ENCODE measurements at places on chromosomes 13 and 19.

GRCh38 chr13:81197966-81198365 lies 857.0 kb upstream of the SPRY2 start:
- DNase-seq = no peak

DNA sequence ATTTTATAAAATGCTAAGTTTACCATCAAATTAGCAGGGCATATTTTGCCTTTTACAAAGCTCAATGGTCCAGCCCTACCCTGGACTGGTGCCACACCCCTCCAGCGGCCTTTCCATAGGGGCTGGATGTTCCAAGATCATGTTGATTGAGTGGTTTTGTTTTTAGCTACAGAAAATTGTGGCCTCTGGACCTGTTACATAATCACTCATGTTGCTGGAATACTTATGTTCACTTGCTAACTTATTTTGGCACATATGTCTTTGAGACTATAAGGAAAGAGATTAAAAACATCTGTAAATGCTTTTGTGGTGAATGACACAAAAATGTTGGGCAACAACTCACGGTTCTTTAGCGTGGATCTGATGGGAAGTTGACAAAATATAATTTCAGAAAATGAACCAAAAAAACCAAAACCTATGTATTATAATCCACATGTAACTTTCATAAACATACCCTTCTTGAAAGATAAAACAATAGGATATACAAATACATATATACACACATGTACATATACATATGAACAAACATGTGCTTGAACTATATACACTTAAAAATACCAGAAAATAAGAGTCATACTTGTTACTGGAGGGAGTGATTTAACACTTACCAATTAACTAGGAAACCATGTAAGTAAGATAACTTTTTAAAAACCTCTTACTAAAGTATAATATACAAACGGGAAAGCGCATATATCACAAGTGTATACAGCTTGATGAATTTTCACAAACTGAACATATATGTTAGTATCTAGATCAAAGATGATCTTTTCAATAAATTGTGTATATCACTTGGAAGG lies 46.6 kb upstream of the SLC15A1 start:
- DNase-seq = no peak

DNA sequence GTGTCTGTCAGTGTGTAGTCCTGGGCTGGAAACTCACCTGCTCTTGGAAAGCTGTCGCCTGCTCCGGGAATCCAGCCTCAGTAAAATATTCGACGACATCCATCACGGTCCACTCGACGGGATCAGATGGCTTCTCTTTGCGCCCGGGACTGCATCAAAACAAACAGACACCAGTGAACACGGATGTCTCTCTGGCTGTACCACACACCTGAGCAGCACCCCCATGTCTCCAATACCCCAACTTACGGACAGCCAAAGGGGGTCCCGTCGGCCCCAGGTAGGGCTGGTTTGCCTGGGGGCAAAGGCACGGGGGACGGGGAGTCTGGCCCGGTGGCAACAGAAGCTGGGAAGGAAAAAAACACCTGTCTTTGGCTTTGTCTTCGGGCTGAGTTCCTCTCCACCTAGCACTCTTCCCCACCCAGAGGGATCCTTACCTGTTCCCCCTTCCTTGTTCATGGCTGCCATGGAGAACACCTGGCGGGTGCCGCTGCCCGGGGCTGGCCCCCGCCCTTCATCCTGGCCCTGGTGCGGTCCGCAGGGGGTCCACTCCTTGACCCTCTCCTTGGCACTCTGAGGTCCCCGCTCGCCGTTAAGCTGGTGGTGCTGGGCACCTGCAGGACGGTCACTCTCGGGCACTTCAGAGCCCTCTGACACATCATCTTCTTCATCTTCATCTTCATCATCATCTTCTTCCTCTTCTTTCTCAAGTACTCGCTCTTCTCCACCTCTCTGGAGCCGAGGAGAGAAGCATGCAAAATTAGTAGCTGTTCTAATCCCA lies 1.7 kb downstream of the SAMD1 start:
- DNase-seq = no peak

GRCh38 chr13:27117952-27118351 lies 53.7 kb downstream of the USP12 start:
- no peak for DNase-seq

DNA sequence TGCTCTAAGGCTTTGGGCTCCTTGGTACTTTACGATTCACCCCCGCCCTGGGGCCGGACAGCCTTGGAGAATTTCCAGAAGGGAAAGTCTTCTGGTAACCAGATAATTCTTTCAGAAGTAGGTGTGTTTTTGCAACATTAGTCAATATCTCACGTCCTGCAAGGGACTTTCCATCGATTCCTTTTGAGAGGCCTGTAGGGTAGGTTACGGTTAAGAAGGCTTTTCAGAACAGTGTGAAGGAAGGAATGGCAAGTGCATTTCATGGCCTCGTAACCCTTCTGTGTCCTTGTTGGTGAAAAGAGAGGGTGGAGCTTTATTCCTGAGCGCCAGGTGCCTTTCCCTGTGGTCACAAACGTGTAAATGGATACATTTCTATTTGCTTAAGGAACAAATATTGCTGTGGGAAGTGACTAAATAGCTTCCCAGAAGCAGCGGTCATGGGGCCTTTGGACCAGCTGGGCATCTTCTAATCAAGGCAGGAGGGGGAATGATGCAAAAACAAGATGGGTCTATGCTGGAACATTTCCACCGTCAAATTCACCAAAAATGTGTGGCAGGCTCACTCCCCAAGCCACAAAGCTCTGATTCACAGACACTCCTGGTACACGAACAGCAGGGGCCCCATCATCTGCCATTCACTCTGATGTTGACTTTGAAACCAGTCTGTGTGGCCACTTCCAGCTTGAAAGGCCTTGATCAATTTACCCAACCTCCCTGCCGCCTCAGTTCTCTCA lies 99.2 kb downstream of the ANKRD10 start:
- DNase-seq = no peak

DNA sequence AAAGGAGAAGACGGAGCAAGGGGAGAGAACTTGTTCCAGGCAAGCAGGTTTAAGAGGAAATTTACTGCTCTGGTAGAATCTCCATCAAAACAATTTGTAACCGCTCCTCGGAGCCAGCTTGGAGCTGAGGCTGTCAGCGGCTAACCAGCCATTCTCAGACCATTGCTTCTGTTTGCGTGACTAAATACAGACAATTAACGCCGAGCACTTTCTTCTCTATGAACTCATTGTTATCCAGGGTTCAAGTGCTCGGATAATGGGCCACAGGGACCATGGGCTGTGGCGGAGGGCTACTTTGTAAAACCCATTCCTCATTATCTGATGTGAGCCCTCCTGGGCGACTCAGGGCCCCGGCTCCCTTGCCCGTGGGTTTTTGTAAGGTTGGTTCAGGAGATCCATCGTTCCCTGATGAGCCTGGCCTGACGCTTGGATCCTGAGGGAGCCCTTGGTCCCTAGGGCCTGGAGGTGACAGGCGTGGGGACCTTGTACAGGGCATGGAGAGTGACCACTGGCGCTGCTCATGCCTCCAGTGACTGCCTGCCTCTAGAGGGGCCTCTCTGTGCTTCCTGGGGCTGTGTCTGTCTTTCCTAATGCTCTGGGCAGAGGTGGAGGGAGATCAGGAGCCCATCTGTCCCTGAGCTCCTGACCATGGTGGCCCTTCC lies 61.5 kb upstream of the ZNF536 start:
- no peak for DNase-seq

DNA sequence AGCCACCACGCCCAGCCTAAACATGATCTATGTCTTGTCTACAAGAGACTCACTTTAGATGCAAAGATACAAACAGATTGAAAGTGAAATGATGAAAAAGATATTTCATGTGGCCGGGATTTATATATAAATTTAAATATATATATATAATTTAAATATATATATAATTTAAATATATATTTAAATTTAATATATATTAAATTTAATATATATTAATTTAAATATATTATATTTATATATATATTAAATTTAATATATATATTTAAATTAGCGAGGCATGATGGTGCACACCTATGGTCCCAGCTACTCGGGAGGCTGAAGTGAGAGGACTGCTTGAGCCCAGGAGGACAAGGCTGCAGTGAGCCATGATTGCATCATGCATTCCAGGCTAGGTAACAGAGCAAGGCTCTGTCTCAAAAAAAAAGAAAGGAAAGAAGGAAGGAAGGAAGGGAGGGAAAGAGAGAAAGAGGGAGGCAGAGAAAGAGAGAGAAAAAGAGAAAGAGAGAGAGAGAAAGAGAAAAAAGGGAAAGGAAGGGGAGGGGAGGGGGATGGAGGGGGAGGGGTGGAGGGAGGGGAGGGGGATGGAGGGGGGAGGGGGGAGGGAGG lies 7.0 kb upstream of the EVI5L start:
- DNase-seq = no peak

GRCh38 chr13:111945086-111945485 lies 121.9 kb upstream of the SOX1 start:
- DNase-seq = no peak

- DNase-seq = no peak
These were observed 7.0 kb downstream of the MOB3A start for GRCh38 chr19:2089001-2089711.

DNA sequence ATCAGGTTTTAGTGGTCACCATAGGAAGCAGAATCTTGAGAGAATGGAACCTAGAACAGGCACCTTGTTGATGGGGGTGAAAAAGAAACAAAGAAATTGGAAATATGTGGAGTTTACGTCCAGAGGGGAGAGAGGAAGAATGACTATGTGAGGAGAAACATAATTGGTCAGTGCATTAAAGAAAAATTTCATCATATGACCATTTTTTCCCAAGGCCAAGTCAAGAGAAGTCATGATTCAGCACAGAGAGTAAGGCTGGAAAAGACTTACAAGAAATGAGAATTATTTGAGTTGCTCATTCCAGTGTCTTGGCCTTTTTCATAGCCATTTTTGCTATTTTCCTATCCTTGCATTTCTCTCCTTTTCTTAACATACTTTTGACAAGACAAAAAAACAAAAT lies 421.7 kb downstream of the EFNB2 start:
- no peak for DNase-seq

DNA sequence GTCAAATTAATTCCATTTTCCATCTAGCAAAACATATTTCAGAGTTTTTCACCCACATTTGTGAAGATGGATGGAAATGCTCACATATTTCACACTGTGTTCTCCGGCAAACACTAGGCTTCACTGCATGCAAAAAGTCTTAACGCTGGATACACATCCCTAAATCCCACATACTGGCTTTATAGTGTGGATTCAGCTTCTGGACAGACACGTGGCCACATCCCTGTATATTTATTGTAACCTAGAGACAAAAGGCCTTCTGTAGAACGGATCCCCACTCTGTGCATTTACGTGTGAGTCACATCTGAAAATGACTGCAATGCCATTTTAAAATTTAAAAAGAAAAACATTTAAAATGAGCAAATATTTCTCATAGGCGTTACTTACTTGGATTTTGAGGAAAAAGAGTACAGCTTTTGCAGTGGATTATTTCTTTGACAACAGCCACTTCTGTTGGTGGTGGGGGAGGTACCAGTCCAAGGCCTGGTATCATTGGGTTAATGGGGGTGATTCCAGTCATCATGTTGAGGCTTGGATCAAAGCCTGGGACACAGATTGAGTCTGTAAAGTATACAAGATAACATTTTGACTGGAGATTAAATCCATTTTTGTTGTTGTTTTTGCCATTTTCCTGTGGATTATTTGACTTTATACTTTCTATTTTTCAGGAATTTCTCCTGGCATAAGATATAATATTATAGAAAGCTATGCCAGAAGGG lies 337.7 kb downstream of the DNAJC15 start:
- DNase-seq = no peak

DNA sequence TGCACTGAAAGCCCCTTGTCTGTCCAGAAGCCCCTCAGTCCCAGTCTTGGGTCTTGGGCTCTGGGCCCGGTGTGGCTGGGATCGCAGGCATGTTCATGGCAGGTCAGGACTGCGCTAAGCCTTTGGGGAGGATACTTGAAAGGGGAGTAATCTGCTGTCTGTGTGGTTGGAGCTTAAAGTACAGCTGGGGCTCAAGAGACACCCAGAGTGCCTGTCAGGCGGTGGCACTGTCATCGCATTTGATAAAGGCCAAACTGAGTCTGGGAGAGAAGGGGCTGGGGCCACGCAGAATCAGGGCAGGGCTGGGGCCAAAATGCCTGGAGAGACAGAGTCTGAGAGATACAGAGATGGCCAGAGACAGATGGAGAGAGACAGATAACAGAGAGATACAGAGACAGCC lies 4.2 kb upstream of the CILP2 start:
- DNase-seq = no peak

GRCh38 chr13:110559429-110559943 lies 2.0 kb downstream of the RAB20 start:
- DNase-seq = peak; percentile 89

- no peak for DNase-seq
These were observed 181.5 kb downstream of the DNAJC3 start for GRCh38 chr13:95858286-95859075.

GRCh38 chr19:39142630-39143029 lies 17.0 kb downstream of the PAK4 start:
- no peak for DNase-seq

GRCh38 chr13:78138756-78139155 lies 220.1 kb upstream of the EDNRB start:
- no peak for DNase-seq

- DNase-seq = no peak
These were observed 2638.2 kb downstream of the PCDH9 start for GRCh38 chr13:64591971-64592370.
